ENCODE measurements at places on chromosomes 3 and 15.

DNA sequence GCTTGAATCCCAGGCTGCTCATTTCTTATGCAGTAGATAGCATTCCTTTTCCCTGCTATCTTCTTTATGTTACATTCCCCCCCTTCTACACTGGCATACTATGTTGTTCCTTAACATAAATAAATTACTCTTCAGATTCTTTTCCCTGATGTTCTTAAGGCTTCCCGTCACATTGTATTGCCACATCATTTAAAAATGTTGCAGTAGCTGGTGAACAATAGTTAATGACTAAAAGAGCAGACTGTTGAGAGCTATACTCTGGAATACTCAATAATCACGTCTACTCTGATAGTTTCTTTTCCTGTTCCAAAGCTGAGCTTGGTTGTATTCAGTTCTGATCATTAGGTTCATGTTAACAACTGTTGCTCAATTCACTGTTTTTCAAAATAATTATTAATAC lies 219.9 kb downstream of the CHST2 start:
- no peak for DNase-seq

GRCh38 chr15:64264502-64264901 lies 91.5 kb downstream of the CSNK1G1 start:
- no peak for DNase-seq

DNA sequence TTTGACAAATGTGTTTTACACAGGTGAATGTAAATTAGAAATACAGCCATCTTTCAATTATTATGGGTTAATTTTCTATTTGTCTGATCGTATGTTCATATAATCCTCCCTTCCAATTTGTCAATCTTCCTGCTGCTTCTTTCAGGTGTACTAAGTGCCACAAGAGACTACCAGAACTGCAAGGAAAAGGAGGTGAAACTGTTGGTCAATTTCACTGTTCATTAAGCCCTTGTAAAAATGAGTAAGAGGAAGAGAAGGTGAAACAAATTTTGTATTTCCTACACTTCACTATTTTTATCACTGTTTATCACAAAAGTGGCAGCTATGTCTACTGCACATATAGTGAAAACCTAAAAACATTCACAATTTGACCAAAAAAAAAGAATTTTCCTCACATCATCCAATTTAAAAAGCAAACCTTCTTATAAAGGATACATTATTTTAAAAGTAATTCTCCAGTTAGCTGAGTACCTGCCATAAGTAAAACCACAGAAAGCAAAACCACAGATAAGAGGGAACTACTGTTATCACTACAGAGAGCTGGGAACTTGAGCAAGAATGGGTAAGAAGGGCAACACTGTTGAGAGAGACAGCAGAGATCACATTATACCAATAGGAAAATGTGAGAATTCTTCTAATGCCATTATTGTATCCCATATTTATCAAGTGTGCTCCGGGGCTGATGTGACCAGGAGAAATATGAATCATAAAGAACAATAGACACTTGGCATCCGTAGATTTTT lies 163.0 kb downstream of the TBC1D5 start:
- no peak for DNase-seq

DNA sequence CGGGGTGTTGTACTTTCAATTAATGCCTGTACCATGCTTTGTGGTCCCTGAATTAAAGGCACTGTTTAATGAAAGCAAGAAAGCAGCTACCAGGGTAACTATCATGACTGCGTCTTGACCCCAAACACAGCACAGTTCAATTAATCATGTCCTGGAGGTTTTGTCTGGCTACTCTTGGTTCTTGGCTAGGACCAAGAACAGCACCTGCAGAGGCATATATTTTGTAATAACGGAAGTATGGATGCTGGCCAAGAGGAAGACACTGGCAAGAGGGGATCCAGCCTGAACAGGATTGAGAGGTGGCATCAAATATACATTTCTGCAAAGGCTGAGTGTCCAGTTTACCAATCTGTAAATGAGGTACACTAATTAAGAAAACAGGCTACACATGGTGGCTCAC lies 119.9 kb downstream of the FOXP1 start:
- DNase-seq, result no peak

DNA sequence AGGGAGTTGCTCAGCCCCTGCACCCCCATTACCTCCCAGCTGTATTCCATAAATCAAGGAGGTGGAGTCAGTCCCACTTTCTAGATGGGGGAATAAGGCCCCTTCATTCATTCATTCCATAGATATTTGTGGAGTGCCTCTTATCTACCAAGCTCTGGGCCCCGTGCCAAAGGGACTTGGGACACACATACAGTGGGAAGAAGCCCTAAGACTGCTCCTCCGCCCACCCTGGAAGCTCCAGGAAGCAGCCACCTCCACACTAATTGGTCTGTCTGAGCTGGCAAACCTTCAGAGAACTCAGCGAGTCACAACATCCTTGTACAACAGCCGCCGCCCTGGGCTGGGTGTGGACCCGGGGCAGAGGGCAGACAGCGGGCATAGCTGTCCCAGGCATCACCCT lies 6.4 kb downstream of the STRA6 start:
- no peak for DNase-seq

- no peak for DNase-seq
Measured at GRCh38 chr15:81751816-81752545, 293.8 kb downstream of the MEX3B start.

- DNase-seq, result no peak
Measured at GRCh38 chr3:167882057-167882667, 146.6 kb downstream of the SERPINI1 start.

DNA sequence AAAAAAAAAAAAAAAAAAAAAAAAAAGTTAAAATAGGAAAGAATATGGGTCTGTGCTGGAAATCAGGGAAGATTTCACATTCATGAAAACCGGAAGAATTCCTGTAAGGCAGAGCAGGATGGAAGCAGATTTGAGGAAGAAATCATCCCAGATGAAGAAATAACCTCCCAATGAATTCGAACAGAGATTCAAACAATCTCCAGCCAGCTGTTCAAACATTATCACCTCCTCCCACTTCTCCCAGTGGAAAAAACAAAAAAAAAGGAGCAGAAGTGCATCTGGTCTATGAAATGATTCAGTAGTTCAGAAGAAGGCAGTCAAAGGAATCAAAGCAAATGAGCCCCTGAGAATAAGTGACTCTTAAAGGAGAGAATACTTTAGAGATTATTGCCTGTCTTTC lies 33.1 kb downstream of the CP start:
- DNase-seq, result no peak

DNA sequence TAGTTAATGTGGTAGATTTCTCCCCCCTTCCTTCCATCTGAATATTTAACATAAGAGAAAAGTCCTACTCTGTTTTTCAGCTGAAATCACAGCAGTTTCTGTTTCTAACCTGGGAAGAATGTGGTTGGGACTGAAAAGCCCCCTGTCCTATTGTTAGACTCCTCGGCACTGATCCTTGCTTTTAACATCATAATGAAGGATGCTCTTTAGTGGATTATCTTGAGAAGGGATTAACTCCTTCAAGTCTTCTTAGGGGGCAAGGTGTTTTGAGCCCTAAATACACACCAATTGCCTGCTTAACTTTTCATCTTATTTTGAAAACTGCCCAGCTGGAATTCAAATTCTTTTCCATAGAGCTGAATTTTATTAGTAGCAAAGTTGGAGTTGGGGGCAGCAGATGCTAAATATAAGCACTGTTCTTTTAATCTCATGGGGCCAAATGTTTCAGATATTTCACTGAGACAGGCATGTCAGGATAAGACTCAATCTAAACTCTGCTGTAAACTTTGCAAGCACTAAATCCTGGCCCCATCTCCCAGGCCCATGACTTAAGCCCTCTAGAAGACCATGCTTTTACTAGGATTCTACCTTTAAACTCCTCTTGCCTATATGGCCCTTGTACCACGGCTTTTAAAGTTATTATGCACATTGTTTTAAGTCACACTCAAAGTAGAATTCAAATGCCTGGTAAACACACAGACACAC lies 243.2 kb upstream of the NR2F2 start:
- DNase-seq, result no peak

DNA sequence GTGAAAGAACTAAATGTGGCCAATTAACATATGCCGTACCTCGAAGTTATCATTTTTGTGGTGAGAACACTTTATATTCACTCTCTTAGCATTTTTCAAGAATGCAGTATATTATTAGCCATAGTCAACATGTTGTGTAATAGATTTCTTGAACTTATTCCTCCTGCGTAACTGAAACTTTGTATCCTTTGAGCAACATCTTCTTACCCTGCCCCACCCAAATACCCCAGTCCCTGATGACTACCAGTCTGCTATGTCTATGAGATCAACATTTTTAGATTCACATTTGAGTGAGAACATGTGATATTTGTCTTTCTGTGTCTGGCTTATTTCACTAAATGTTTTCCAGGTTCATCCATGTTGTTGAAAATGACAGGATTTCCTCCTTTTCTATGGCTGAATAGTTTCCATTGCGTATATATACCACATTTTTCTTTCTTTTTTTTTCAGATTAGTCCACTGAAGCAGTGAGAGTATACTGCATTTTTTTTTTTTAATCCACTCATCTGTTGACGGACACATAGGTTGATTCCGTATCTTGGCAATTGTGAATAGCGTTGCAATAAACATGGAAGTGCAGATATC lies 12.7 kb upstream of the KBTBD8 start:
- DNase-seq, result no peak

DNA sequence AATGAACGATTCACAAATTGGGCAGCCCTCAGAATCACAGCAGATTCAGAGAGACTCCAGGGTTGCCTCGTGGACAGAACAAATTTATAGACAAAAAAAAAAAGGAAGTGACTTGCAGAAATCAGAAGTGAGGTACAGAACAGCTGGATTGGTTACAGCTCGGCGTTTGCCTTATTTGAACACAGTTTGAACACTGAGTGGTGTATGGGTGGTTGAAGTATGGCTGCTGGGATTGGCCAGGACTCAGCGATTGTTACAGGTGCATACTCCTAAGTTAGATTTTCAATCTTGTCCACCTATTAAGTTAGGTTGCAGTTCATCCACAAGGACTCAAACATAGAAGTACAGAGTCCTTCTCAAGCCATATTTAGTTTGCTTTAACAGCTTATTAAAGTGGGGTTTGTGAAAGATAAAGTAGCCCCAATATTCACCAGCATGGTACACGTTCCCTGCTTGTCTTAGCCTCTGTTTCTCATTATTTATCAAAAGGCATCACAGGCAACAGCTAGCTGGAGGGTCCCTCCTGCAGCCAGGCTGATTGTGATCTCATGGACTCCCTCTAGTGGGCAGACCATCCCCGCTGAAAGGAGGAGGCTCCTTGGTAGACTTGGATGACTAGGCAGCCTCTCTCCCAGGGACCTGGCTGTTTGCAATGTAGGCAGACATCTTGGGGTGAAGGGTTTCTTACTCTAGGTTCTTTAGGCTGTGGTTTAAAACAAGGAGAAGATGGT lies 17.6 kb upstream of the ALDH1L1 start:
- peak; percentile 20 for DNase-seq

GRCh38 chr15:75823860-75824613 lies 19.2 kb upstream of the UBE2Q2 start:
- no peak for DNase-seq

GRCh38 chr15:63040954-63041353 lies 1.6 kb upstream of the TPM1 start:
- no peak for DNase-seq

DNA sequence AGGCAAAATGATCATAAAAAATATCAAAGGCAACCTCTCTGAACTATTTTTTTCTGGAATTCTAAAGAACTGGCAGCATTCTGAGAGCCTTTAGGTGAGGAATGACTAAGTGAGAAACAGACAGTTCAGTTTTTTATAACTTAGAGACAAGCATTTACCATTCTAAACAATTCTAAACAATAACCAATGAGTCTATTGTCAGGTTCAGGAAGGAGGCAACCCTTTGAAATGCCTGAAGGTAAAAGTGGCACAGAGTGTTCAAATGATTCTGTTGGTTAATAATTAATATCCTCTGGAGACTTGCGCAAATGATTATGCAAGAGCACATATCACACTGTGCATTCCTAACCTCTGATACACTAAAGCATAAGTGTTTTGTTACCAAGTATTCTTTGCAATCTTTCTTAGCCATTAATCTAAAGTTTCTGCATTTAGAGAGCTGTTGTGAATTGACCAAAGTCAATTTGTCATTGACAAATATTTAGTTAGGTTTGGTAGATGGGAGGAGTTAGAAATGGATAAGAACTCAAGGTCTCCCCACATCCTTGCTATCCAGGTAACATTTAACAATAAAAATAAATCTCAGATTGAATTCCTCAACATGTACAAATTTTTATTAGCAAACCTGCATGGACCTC lies 9.2 kb upstream of the TGFBR2 start:
- DNase-seq, result no peak

DNA sequence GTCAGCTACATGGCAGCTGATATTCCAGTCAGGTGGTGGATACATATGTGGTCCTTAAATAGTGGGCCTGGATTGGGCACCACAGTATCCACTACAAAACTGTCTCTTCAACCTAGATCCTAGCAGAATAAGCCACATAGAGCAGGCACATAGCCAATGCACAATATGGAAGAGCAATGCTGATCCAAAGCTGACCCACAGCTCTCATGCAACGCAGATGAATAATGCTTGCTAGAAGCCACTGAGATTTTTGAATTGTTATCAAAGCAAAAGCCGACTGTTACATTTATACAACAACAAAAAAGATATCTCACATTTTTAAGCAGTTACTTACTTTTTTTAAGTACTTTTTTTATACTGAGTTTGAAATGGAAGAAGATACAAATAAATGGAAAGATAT lies 11.2 kb downstream of the CNTN3 start:
- no peak for DNase-seq

DNA sequence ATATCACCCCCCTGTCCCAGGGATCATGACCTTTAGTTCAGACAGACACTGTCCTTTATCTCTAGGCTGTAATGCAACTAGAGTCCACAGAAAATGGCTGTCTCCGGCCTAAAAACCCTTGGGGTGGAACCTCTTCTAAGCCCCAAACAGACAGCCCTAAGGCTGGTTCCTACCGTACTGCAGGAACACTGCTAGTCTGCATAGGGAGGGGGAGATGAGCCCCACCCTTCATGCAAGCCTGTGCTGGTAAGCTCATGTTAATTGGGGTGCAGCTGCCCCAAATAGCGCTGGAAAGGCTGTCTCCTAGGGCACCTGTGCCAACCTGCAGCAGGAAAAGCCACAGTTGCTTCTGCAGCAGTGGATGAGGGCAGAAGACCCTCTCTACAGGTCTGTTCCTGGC lies 252.1 kb upstream of the MDFIC2 start:
- DNase-seq, result no peak

Data from stimulated activated CD8-positive, alpha-beta memory T cell treated with anti-CD3 and anti-CD28 coated beads, Interleukin-7, amount 100 ng/mL, for 24 hours (primary cell).